Activated naive CD4-positive, alpha-beta T cell (primary cell): ENCODE measurements at places on chromosomes 6 and 20.

DNA sequence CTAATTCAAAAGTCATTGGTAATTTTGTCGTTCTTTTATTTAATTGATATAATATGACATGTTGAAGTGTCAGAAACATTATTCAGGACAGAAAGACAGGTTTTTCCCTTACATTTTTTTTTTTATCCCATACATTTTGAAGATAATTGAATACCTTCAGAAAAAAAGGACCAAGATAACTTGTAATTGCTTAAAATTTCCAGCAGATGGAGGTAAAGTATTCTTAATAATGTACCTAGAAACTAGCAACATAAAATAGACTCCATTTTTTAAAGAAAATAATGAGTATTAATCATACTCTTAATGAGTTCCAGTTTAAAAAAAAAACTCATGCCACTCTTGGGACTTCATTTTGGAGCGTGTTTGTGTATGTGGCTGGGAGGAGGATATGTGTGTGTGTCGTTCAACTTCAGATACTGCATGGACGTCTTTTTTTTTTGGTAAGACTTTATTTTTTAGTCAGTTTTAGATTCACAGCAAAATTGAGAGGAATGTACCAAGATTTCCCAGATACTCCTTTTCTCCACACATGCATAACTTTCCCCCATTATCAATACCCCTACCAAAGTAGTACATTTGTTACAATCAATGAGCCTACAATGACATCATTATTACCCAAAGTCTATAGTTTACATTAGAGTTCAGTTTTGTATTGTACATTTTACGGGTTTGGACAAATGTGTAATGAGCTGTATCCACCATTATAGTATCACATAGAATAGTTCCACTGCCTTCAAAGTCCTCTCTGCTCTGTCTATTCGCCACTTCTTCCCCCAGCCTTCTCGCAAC lies 79.4 kb downstream of the ROS1 start:
- DNase-seq: no peak

DNA sequence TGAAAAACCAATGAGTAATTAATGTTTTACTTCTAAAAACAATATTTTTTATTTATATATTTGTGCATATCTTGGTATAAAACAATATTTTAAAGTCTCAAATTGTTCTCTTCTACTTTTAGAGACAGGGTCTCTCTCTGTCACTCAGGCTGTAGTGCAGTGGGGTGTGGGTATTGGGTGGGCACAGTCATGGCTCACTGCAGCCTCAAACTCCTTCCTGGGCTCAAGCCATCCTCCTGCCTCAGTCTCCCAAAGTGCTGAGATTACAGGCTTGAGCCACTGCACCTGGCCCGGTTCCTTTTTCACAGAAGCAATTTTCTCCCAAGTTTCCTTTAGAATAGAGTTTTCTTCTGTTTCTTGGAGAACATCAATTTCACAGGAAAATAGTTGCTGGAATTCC lies 102.8 kb downstream of the TMEM242 start:
- no peak for DNase-seq

GRCh38 chr6:80446454-80447045 lies 340.1 kb downstream of the BCKDHB start:
- DNase-seq: no peak

- no peak for DNase-seq
Measured at GRCh38 chr20:50695135-50695872, 4.0 kb upstream of the RIPOR3 start.

GRCh38 chr6:117919775-117920729 lies 13.0 kb downstream of the SLC35F1 start:
- DNase-seq: no peak

DNA sequence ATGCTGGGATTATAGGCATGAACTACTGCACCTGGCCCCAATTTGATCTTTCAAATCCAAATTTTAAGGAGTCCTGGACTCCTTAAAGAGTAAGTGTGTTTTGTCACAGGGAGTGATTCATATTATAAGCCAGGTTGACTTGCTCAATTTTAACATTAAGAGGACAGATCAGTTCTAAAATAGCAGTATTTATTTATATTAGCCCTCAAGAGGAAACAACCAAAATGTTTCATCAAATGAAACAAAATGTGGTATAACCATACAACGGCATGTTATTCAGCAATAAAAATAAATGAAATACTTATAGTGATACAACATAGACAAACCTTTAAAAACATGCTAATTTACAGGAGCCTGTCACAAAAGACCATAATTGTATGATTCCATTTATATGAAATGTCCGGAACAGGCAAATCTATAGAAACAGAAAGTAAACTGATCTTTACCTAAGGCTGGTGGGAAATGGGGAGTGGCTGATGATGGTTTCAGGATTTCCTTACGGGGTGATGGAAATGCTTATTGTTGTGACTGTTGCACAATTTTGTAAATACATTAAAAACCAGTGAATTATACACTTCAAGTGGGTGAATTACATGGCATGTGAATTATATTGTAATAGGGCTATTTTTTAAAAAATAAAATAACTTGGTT lies 637.4 kb downstream of the MMUT start:
- no peak for DNase-seq

DNA sequence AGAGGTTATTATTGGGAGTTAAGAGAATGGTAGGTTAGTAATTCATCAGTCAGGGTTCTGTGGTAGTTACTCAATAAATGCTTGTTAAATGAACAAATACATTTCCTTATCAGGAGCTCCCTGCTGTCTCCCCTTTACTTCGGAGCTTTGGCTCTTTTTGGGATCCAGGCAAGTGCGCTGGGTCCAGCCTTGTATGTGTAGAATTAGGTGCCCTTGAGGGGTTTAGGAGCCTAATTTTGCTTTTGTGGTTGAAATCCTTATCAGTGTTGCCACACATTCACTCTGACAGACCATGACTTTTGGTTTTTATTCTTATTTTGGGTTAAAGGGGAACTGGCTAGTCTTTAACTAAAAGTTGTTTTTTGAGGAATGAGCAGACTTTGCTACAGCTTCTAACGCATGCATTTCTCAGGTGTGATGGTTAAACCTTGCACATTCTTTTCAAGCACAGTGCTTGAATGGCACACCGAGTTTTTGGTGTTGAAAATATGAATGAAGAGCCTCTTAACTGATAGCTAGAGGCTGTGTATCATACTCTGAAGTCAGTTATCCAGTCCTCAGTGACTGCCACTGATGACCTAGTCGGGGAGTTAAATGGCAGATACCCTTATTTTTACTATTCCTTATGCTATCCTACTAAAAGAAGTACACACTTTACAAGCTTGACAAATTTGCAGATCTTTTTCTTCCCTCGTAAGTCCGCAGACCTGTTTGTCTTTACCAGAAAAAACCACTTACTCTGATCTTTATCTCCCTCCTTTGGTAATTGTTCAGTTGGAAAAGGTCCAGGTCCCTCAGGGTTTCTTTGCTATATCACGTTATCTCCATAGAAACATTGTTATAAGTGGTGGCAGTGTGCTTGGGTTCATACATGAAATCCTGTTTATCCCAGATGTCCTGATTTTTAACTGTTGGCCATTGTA lies 50.7 kb upstream of the PLCG1 start:
- DNase-seq: no peak

- peak; percentile 19 for DNase-seq
Measured at GRCh38 chr20:62219992-62220665, at the start of gene HRH3. Gene HRH3 (minus strand): TSS chr20:62220278. CDS start chr20:62219970, 308 bp downstream.

GRCh38 chr20:822651-823573 lies 10.6 kb upstream of the FAM110A start:
- DNase-seq: no peak

- DNase-seq: no peak
Measured at GRCh38 chr20:19027971-19028370, 184.5 kb upstream of the SLC24A3 start.

DNA sequence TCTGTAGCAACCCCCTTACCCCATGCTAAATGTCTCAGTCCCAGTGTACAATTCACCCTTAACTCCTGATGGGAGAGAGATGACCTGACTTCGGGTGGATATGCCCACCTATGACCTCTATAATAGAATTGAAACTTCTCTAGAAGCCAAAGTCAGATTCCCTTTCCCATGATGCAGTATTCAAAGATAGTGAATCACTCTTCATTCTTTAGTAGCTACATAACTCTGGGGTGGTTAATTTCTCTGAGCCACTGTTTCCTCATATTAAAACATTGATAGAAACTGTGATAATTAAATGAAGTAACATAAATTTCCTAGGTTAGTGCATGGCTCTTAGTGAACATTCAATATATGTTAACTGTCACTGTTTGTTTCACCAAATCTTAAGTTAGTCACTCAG lies 500.4 kb downstream of the COL12A1 start:
- DNase-seq: no peak

DNA sequence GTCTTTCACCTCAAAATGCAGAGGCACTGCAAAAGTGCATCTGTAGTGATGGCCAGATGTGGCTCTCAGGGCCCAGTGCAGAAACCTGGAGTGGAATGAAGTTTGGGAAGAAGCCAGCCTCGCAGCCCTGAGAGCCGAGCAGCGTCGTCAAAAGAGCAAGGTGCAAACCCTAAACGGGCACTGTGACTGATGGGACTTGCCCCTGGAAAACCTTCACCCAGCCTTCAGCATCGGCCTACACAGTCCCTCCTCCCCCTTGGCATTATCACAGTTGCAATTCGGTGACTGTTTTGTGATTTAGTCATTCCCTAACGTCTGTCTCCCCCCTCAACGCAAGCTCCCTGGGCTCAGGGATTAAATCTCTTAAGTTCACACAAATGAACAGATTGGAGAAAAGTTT lies 38.6 kb downstream of the TAF4 start:
- DNase-seq: no peak

DNA sequence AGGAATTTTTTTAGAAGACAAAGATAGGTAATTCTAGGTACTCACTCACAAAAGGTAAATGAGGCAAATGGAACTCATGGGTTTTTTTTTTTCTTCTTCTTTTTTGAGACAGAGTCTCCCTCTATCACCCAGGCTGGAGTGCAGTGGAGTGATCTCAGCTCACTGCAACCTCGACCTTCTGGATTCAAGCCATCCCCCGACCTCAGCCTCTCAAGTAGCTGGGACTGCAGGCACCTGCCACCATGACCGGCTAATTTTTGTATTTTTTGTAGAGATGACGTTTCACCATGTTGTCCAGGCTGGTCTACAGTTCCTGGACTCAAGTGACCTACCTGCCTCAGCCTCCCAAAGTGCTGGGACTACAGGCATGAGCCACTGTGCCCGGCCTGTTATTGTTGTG lies 126.1 kb downstream of the LRRC1 start:
- no peak for DNase-seq

DNA sequence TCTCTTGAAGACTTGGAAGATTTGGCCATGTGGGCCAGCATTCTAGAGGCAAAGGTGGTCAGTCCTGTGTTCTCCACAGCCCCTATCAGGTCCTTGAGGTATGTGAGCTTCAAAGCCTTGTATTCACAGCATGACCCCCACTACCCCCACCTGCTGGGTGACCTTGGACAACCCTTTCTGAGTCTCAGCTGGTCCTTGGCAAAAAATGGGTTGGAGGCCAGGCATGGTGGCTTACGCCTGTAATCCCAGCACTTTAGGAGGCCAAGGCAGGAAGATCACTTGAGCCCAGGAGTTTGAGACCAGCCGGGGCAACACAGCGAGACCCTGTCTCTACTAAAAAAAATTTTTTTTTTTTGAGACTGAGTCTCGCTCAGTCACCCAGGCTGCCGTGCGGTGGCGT lies 42.6 kb downstream of the UBE2V1 start:
- DNase-seq: no peak
